ENCODE measurements at places on chromosomes 12 and 14.

DNA sequence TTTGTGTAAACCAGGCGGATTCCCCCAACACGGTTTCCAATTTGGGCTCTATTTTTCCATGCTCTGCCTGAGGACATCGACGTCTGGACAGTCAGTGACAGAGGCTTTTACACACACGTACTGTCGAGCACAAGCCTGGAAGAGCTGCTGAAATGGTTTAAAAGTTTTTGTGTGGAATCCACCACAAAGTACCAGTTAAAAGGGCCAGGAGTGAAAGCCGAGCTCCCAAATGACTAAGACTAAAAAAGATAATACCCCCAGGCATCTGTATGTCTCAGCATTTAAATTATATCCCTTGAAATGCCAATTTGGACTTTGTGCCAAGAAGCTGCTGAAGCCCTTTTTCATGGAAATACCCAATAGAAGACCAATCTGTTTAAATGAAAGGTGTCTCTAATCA lies 173.2 kb downstream of the EGLN3 start:
- DNase-seq = no peak

DNA sequence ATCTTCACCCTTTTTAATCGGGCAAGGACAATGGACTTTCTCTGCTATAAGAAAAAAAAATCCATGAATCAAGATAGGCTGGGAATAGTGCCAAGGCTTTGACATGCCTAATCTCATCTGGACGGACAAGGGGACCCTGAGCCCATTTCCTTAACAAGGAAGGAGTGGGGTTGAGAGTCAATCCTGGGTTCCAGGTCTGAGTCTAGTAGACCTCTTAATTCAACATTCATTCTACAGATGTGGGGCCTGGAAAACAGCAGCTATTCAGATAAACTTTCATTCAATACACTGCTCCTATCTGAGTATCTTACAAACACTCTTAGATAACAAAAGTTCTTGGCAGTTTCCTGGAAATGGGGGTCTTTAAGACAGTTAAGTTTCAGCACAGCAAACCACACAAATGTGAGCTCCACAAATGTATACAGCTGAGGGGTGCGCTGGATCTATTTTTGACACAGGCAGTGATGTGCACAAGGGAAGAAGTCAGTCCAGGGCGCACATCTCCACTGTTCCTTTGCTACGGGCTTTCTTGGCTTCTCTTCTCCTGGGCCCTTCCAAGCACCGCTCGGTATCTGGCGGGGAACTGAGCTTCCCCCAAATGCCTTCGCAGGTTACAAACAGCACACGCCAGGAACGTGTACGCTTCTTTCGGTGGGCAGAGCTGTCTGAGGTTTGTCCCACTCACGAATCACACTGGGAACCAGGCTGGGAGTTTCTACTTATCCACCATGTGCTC lies 82.2 kb upstream of the GPR68 start:
- DNase-seq = no peak

- no peak for DNase-seq
These were observed 248.2 kb downstream of the C12orf42 start for GRCh38 chr12:103247531-103247930.

GRCh38 chr12:466039-466438 lies 6.3 kb downstream of the B4GALNT3 start:
- DNase-seq = no peak

GRCh38 chr14:97634751-97635150 lies 837.6 kb downstream of the VRK1 start:
- DNase-seq = no peak

DNA sequence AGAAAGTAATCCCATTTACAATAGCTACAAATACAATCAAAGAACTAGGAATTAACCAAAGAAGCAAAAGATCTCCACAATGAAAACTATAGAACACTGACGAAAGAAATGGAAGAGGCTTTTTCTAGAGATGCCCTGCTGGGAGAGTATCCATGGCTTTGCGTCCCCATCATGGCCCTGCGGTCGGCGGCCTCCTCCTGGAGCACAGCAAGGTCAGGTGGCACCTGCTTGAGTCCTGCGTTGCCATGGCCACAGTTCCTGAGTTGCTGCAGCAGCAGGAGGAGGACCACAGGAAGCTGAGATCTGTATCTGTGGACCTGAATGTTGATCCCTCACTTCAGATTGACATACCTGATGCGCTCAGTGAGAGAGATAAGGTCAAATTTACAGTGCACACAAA lies 143.5 kb downstream of the SLC5A8 start:
- DNase-seq = no peak

DNA sequence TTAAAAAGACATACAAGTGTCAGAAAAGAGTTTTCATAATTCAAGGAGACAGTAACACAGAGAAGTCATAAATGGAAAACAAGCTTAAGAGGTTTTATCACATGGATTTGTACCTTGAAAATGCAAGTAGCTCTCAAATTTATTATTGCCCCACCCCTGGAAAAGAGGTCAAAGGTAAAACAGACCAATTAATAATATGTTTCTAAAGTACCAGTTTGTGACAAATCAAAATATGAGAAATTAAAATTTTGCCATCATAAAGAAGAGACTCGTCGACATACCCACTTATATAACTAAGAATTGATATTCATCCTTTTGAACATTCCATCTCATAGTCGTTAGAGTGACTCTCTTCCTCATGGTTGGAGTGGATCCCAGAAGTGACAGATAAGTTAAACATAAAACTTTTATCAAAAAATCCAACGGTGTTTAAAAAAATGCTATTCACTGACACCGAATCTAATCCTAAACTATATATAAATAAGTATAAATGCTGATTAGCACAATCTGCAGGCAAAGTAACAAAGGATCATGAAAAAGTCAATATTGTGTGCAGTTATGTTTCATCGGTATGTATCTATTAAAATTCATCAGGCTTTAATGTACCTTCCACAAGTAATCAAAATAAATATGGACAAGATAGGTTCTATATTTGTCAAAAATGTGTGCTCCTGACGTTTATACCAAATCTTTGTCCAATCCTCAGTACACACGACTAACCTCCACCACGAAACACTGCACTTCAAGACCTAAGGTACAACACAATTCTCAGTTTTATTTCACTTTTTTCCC lies 2.3 kb downstream of the CORO1C start:
- no peak for DNase-seq

- DNase-seq = no peak
These were observed 56.3 kb downstream of the RPH3A start for GRCh38 chr12:112847708-112848337.

GRCh38 chr14:71321574-71322315 lies 414.5 kb downstream of the PCNX1 start:
- no peak for DNase-seq

GRCh38 chr14:38948171-38948570 lies 154.9 kb downstream of the SEC23A start:
- DNase-seq = no peak

- DNase-seq = no peak
These were observed 8.4 kb downstream of the NCKAP5L start for GRCh38 chr12:49819786-49820185.

GRCh38 chr12:12127304-12127703 lies 56.6 kb downstream of the BCL2L14 start:
- no peak for DNase-seq

DNA sequence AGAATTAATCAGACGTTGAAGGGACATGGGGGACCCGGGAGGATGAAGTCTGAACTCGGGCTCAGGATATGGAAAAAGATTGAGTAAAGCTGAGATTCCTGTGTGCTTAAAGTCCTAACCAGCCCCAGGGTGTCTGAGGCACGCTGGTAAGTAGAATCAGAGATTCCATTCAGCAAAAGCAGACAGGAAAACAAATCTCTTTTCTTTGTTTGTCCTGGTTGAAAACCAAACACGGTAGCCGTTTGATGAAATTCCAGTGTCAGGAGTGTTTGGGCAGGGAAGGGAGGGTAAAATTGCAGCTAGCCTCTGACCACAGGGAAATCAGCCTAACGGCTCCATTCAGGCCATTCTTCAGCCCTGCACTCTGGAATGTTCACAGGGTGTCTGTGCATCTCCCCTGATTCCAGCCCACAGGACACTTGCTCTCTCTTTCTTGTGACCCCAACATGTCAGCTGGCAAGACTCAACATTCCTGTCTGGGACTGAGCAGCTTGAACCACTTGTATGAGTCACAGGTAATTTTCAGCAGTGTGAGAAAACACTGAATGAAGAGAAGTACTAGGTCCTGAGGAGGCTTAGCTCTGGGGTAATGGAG lies 31.0 kb downstream of the NINJ2 start:
- DNase-seq = no peak

- DNase-seq = no peak
These were observed 20.7 kb downstream of the KIF26A start for GRCh38 chr14:104158827-104159798.

DNA sequence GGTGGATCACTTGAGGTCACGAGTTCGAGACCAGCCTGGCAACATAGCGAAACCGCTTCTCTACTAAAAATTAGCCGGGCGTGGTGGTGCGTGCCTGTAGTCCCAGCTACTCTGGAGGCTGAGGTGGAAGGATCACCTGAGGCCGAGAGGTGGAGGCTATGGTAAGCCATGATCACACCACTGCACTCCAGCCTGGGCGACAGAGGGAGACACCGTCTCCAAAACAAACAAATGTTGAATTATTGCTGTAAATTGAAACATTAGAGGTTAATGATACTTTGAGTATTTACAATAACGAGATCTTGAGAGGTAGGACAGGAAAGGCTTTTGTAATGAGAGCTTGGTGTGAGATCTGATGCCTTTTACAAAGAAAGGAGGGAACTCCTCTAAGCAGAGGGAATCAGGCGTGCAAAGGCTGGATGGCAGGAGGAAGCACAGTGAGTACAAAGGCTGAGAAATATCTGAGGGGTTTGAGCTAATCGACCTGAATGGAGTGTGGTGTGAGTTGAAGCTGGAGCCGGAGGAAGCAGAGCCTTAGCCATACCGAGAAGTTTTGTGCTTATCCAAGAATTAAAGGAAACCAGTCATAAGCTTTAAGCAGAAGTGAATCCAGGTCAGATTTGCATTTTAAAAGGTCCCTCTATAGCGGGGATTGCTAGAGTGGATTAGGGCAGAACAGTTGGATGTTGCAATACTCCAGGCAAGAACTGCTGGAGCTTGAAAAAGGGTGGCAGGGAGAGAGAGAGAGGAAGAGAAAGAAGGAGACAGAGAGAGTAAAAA lies 1.1 kb downstream of the RHNO1 start:
- no peak for DNase-seq

DNA sequence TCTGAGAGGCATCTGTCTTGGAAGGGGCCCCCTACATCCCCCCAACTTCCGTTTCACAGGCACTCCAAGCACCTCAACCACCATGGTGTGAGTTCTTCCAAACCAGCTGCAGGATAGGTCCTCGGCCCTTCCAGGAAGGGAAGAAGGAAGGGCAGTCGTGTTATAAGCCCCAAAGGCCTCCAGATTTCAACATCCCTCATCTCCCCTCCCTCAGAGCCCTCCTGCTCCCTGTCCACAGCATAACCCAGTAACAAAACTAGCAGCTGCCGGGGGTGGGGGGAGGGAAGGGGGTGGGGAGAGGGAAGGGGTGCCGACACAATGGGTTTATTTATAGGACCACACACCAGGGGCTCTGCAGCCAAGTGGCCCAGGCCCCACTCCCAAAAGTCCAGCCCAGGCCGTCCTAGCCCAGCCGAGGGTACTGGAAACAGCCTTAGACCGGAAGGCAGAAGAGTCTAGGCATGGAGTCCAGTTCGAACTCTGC lies 18.3 kb downstream of the NCKAP5L start:
- no peak for DNase-seq

DNA sequence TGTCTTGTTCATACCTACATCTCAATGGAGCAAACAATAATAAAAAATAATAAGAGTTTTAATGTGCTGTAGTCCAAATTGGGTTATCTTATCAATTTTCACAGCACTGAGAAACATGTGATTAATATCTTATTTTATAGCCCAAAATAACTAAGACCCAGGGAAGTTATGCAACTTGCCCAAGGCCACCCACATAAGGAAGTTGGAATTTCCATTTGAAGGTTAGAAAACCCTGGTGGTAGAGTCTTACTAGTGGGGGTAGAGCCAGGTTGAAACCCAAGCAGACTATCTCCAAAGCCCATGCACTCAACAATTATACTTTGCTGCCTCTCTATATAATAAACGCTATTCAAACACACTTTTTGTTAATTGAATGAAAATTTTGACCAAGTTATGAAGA lies 270.0 kb upstream of the CAND1 start:
- DNase-seq = no peak

DNA sequence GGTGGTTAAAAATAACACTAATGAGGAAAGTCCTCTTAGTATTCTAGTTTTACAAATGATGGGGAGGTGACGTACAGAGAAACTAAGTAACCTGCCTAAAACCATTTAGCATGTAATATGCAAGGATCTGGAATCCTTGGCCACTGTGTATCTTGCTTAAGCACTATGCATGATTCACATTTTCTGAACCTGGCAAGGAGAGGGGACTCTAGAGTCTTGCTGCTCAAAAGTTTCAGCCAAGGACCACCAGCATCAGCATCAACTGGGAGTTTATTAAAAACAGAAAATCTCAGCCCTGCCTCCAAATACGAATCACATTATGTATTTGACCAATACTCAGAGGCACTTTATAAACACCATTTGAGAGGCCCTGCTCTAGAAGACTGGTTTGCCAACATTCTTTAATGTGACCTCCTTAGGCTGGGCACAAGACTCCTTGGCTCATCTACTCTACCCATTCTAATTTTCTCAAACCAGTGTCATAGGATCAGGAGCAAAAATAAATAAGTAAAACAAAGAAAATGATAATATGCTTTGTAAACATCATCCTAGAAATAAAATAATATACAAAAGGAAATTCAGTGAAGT lies 52.9 kb downstream of the ABCC9 start:
- DNase-seq = no peak

GRCh38 chr14:62662811-62663455 lies 382.3 kb downstream of the KCNH5 start:
- no peak for DNase-seq

DNA sequence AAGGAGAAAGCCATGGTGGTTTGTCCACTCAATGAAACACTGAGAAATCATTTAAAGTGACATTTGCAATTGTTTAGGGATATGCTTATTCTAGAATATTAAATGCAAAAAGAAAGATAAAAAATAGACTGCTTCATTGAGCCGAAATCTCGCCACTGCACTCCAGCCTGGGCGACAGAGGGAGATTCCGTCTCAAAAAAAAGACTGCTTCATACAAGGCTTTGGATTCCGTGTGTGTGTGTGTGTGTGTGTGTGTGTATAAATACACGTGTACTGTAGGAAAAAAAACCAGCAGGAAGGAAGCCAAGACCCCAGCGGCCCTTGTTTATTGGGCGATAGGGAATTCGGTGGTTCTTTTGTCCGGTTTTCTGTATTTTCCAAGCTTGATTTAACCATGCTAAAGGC lies 3.2 kb upstream of the ZNF839 start:
- no peak for DNase-seq

- no peak for DNase-seq
These were observed 7.0 kb upstream of the MMP19 start for GRCh38 chr12:55849616-55850343.
